ENCODE measurements at places on chromosomes 12 and 14.

DNA sequence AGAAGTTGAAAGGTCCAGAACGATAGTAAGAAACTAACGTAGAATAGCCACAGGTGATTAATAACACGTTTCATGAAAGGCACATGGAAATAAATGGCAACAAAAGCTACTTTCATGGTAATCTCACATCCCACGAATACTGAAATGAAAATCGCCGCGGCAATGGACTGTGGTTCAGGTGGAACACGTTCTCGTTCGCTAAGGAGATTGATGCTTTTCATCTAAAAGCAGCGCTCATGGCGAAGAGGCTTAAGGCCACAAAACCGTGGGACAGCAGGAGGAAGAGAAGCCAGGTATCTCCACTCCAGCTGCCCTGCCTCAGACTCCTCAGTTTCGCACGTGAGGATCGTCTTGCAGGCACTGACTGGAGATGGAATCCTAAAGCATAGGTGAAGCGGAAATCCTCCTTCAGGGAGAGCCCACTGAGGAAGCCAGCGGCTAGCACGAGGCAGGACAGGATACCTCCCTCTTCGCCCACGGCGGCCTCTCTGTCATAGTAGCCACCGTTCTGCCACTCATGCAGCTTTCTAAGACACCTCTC is 696 bp upstream of the GPHN start:
- no peak for DNase-seq

GRCh38 chr12:113262710-113263109 is 41.4 kb downstream of the TPCN1 start:
- DNase-seq: no peak

DNA sequence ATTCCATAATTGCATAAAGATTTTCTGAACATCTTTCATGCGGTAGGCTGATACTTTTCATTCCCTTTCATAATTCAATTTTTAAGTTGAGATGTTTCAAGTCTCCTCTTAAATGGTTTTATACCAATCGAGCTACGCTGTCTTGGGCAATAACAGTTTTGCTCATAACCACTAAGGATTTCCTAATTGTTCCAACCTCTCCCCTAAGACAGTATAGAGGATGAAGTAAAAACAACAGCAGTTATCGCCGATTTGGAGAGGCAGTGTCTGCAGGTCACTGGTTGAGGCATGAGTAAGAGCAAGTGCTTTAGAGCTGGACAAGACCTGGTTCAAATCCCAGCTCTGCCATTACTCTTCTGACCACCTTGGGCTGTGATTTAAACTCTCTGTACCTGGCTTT is 6.9 kb upstream of the MED13L start:
- no peak for DNase-seq

- peak; percentile 25 for DNase-seq
Observed at GRCh38 chr12:95548056-95548538, 3.2 kb downstream of the USP44 start.

- no peak for DNase-seq
Observed at GRCh38 chr14:106665814-106666213, 1139.4 kb downstream of the TMEM121 start.

- DNase-seq: no peak
Observed at GRCh38 chr12:61282790-61283575, 977.2 kb upstream of the USP15 start.

Measured in stimulated activated CD4-positive, alpha-beta T cell treated with anti-CD3 and anti-CD28 coated beads, Interleukin-1b, Interleukin-23, amount 100 ng/mL, for 4 hours (primary cell).